ENCODE measurements at places on chromosomes 11 and 22.

- no peak for DNase-seq
Measured at GRCh38 chr22:25351631-25352293, 132.3 kb downstream of the CRYBB2 start.

- DNase-seq, result no peak
Measured at GRCh38 chr11:70437111-70437784, 38.9 kb downstream of the CTTN start.

DNA sequence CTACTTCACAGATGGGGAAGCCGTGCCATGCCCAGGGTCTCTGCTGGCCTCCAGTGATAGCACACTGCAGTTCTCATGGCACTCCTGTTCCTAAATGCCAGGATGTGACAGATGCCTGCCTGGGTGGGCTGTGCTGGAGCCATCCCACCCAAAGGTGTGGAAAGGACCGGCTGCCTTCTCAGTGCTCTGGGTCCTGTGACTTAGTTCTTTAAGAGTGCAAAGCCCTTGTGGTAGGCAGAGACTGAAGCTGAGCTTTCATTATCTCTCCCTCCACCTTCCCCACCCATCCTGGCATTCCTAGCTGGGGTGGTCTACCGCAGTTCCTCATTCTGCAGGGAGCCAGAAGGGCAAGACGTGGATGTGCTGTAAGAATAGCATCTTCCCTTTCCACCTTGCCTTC is 150.1 kb downstream of the CEP164 start:
- DNase-seq, result no peak

DNA sequence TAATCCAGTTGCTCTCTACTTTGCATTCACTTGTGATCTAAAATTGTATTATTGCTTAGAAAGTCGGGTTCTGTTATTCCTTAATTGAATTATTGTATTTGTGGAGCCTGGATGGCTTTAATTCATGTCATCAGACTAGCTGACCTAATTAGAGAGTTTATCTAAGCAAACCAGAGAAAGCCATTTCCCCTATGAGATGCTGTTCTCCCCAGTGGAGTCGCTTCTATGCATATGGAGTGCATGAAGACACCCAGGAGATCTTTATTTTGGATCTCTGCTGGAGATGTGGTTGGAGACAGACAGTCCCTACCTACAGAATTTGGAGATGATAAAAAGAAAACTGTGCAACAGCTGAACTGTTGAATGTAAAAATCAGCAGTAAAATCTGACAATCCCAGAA is 45.2 kb upstream of the MYO18B start:
- DNase-seq, result no peak

- DNase-seq, result no peak
Measured at GRCh38 chr11:130428316-130429119, at the start of gene ADAMTS8. TSS of gene ADAMTS8 (minus strand) at chr11:130428609. CDS start at chr11:130428286, 323 bp downstream.

DNA sequence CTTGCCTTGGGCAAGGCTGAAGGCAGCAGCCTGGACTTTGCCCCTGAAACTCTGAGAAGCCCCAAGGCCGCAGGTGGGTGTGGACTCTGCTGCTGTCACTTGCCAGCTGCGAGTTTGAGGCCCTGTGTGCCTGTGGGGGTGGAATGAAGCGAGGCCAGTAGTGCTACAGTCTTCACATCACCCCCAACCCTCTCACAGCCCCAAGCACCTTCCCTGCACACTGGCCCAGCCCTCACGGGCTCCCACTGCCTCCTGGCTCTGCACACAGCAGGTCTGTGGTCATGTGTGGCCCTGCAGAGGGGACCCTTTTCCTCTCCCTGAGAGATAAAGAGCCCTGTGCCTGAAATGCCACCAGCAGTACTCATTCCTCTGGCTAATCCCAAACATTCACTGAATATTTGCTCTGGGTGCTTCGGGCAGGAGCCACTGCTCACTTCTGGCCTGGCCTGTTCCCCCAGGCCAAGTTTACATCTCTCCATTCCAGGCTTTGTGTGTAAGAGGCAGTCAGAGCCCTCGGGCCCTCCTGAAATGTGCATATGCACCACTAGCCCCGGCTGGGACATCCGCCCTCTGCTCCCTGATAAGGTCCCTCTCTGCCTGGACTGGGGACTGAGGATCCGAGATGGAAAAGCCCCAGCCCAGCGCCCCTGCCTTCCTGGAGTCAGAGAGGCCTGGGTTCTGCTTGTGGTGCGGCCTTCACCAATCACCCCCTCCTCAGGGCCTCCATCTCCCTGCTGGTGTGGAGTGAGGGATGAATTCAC is 17.7 kb downstream of the MGAT3 start:
- no peak for DNase-seq

GRCh38 chr22:26970809-26971394 is 313.5 kb downstream of the MIAT start:
- no peak for DNase-seq

GRCh38 chr11:61473370-61474012 is 35.1 kb upstream of the LRRC10B start:
- DNase-seq, result no peak

DNA sequence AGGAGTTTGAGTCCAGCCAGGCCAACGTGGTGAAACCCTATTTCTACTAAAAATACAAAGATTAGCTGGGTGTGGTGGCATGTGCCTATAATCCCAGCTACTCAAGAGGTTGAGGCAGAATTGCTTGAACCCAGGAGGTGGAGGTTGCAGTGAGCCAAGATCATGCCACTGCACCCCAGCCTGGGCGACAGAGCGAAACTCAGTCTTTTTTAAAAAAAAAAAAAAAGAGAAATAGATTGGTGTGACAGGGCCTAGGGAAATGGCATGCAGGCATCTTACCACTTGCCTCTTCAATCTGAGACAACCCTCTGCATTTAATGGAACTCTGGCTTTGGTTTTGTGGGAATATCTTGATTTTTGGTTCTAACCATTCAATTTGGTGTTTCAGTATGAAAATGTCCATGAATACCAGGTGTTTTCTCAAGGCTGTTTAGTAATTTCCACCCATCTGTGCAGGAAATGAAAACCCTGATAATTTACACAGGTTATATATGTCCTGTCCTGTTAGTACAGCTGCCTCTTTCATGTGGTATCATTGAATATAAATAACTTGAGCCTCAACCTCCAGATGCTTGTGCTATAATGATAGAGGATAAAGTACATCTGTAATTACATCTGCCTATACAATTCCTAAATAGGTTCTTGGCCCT is 8.4 kb downstream of the XBP1 start:
- no peak for DNase-seq

GRCh38 chr11:46250745-46251052 is 26.8 kb upstream of the CREB3L1 start:
- DNase-seq, result no peak

- DNase-seq, result no peak
Measured at GRCh38 chr22:33220476-33221080, 162.4 kb upstream of the SYN3 start.

- DNase-seq, result no peak
Measured at GRCh38 chr11:132874638-132875037, 657.7 kb downstream of the OPCML start.

GRCh38 chr22:32999039-32999815 is 59.0 kb downstream of the SYN3 start:
- DNase-seq, result no peak

Measured in GDM1 (cell line).